Fibroblast of skin of back (primary cell): ENCODE measurements at places on chromosomes 12 and 14.

- DNase-seq = no peak
These were observed 6.5 kb downstream of the KRT5 start for GRCh38 chr12:52513736-52514135.

GRCh38 chr14:101083564-101084435 is 180.3 kb upstream of the RTL1 start:
- DNase-seq = no peak

GRCh38 chr12:91566328-91567099 is 383.9 kb upstream of the DCN start:
- no peak for DNase-seq

GRCh38 chr14:100313464-100314230 is 7.4 kb upstream of the SLC25A29 start:
- DNase-seq = no peak

GRCh38 chr14:36320897-36321381 is 502 bp upstream of the MBIP start:
- DNase-seq = no peak
